ENCODE measurements at places on chromosomes 12 and 14.

DNA sequence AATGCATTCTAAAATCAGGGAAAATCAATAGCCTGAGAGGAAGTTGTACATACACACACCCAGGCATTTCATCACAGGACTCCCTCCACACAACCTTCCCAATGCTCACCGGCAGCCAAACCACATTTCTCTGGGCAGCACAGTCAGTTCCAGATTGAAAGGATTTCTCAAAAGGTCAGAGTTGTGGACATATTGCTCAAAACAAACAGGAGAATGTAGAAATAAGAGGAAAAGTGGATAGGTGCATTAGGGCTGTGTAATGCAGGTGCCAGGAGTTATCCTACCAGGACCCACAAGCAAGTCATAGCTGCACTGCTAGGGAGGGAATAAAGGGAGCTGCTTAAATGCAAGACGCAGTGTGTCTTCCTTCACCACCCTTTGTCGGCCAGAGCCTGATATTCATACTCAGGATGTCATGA is 62.9 kb downstream of the GCH1 start:
- no peak for DNase-seq

- no peak for DNase-seq
These were observed 97.9 kb upstream of the DAAM1 start for GRCh38 chr14:59090572-59090971.

DNA sequence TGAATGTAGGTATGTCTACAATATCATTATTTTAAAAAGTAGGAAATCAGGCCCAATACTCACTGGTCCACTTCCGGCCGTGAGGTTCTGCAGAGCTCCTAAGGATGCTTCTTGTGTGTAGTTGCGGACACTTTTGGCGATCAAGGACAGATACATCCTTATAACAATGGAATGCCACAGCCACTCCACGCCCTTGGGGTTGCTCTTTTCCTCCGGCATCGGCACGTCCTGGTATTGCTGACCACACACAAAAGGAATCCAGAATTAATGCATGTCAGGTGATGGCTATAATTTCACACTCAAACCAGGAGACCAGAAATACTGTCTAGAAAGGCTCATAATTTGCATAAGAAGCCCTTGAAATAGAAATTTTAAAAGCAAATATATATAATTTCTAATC is 65.6 kb upstream of the YARS2 start:
- no peak for DNase-seq

DNA sequence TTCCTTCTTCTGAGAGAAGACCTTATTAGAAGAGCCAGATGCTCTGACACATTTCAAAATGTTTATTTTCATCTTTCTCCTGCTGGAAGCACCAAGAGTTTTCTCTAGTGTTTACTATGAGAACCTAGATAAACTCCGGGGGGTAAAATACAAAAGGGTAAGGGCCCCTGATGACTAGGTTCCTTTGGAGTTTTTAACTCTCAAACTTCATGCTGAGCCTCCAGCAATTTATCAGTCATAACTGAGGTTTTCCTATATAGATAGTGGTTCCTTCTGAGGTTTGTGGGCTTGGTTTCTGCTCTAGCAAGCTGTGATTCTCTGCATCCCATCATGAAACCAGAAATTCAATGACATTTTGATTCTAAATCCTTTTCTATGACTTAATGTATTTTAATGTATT is 210.9 kb downstream of the LRFN5 start:
- no peak for DNase-seq

Data from CD4-positive, alpha-beta T cell treated with Interferon gamma for 1 hour (primary cell).